ENCODE measurements at places on chromosomes 7 and 10. TPM values are rescaled to one million over a fixed set of nuclear protein-coding genes. Genes with fewer than 3 reads are reported as not detected.

Gene FMC1
- polyA plus RNA-seq, result 39.4 TPM

GRCh38 chr10:100984672-100985177 lies 2.6 kb downstream of the MRPL43 start:
- DNase-seq, result no peak

Gene MOGAT3
- polyA plus RNA-seq, result 1.7 TPM

Gene ZNF212
- 16.5 TPM for polyA plus RNA-seq

DNA sequence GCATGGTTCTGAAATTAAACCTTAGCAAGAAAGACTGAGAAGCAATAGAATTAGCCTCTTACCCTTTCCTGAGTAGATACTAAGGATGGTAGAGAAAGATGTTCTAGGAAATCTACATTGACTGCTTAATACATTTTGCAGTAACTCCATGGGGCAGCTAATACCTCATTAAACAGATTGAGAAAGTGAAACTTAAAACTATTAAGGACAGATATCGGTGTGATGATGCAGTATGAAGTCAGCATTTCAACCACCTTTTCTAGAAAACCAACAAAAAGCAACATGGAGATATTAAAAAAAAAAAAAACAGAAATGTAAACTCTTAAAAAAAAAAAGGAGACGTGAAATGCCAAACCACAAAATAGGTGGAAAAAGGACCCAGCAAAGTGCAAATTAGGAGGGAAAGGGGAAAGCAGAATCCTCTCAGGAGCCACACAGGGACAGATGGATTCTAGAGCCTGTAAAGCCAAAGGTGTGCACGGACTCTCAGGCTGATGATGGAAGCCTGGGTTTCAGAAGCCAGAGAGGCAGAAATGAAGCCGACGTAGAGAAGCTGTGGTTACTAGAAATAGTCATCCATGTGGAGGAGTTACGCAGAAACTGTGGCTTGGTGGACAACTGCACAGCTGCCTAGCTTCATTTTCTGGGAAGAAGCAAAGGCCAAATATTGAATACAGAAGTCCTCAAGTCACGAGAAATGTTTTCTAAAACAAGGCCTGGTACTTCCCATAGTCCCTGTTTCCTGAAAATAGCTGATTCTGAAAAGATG lies 38.1 kb upstream of the GPR141 start:
- DNase-seq, result no peak

DNA sequence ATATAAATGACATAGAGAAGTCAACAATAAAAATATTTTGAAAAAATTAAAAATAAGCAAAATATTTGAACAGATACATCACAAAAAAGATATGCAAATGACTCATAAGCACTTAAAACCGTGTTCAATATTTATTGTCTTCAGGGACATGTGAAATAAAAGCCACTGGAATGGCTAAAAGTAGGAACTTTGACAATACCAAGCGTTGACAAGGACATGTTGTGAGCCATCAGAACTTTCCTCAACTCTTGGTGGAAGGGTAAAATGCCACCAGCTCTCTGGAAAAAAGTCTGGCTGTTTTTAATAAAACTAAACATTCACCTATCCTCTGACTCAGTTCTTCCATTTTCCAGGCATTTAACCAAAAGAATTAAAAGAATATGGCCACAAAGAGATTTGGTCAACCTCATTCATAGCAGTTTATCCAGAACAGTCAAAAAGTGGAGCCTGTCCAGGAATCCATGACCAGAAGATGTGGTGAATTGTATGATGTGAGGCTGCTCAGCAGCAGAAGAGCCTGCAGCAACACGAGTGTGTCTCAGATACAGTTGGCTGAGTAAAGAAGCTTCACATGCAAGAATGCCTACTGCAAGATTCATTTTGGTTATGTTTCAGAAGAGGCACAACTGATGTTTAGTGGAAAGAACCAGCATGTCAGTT lies 7.1 kb upstream of the KLF6 start:
- no peak for DNase-seq

DNA sequence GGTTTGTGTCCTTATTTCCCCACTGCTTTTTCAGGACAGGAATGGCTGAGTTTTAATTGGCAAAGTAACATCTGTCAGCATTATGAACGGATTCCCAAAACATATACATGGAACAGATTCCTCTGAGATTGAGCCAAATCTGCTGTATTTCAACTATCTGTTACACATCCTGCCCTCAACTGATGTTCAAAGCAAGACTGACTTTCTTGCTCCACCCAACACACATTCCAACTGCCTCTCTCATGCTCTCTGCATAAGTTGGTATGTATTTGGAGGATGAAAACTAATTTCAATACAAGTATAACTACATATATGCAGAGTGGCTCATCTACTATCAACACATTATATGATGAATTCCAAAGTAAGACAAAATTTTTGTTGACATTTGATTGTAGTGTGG lies 342.2 kb downstream of the GATA3 start:
- no peak for DNase-seq

GRCh38 chr7:27212497-27213432 lies 12.9 kb upstream of the HOXA13 start:
- DNase-seq, result no peak

DNA sequence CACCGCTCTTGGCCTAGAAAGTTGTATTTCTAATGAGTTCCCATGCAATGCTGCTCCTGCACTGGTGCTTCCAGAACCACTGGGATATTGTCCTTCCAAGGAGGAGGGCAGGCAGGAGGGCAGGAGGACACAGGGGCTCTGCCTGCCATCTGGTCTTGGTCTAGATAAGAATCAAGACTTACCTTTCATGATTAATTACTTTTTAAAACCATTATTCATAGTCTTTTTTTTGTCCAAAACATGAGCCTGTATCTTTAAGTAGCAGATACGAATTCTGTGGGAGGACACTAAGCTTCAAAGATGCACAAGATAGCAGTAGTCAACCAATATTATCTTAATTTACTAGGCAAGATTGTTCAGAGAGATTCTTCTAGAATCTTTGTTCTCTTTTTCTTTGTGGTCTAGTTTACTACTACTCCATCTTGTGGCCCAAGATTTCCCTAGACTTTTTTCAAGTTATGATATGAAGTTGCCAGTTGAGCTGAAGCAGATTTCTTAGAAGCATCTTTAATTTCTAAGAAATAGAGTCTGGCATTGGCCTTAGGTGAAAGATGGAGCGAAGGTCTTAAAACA lies 57.6 kb downstream of the RBM33 start:
- DNase-seq, result no peak

Gene HOXA7
- polyA plus RNA-seq, result 28.6 TPM

Gene LRGUK
- polyA plus RNA-seq, result 1.3 TPM

- DNase-seq, result no peak
Measured at GRCh38 chr10:6525599-6526165, 54.4 kb downstream of the PRKCQ start.

Gene ZNF277
- polyA plus RNA-seq, result 33.3 TPM

Gene CALML5
- not detected for polyA plus RNA-seq

Gene RHOBTB1
- 74.7 TPM for polyA plus RNA-seq

Gene PIP
- polyA plus RNA-seq, result not detected

Gene EBF3
- polyA plus RNA-seq, result 1.9 TPM

DNA sequence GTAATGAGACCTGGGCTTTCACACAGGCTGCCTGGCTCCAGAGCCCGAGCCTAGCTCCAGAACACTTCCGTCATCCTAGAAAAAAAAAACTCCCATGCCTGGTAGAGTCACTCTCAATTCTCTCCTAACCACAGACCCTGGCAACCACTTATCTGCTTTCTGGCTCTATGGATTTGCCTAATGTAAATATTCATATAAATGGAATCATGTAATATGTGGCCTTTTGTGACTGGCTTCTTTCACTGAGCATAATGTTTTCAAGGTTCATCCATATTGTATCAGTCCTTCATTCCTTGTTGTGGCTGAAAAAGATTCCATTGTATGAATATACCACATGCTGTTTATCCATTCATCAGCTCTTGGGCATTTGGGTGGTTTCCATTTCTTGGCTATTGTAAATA lies 167.7 kb upstream of the MKLN1 start:
- DNase-seq, result no peak

GRCh38 chr10:130371666-130372065 lies 235.5 kb downstream of the GLRX3 start:
- no peak for DNase-seq

Measured in renal pelvis (tissue), 12 donors.